ENCODE measurements at places on chromosomes 1 and 21. TPM values are rescaled to one million over a fixed set of nuclear protein-coding genes. Genes with fewer than 3 reads are reported as not detected.

GRCh38 chr1:64163970-64164369 is 39.5 kb upstream of the UBE2U start:
- DNase-seq, result no peak
- peaks cover 3% of the 10 kb centered on the region for H3K27me3 ChIP-seq
- no peak overlapping the region for H3K27ac ChIP-seq
- H3K36me3 ChIP-seq, result no peaks in the 10 kb centered on the region

- no peak overlapping the region for H3K4me3 ChIP-seq
- peaks cover 10% of the 10 kb centered on the region for H3K36me3 ChIP-seq
- peaks cover 19% of the 10 kb centered on the region for H3K4me1 ChIP-seq
- no peak overlapping the region for H3K27ac ChIP-seq
- no peaks in the 10 kb centered on the region for H3K27me3 ChIP-seq
Measured at GRCh38 chr1:35565742-35566133, 7.4 kb upstream of the TFAP2E start.

- no peak for DNase-seq
- H3K36me3 ChIP-seq, result no peaks in the 10 kb centered on the region
- peaks cover 4% of the 10 kb centered on the region for H3K4me1 ChIP-seq
- peaks cover 18% of the 10 kb centered on the region for H3K27me3 ChIP-seq
Measured at GRCh38 chr1:38571726-38572125, 287.8 kb downstream of the RRAGC start.

DNA sequence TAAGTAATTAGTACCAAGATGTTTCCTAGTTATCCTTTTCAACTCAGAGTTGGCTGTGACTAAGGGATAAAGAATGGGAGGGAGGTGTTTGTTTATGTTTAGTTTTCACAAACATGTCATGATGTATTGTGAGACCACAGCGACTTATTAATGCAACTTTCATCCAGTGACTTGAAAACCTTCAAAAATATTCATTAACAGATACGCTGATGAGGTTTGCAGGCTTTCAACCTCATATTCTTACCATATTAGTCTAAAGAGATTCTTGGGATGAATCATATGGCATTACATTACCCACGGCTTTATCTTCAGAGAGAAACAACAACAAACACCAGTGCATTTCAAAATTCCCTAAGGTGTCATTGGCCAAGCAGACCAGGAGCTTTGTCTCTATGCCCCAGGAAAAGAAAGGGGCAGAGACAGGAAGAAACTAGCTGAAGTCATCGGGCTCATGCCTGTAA is 36.4 kb downstream of the PALMD start:
- H3K36me3 ChIP-seq, result no peaks in the 10 kb centered on the region
- H3K4me3 ChIP-seq, result no peak overlapping the region
- H3K27ac ChIP-seq, result no peak overlapping the region
- no peaks in the 10 kb centered on the region for H3K27me3 ChIP-seq

DNA sequence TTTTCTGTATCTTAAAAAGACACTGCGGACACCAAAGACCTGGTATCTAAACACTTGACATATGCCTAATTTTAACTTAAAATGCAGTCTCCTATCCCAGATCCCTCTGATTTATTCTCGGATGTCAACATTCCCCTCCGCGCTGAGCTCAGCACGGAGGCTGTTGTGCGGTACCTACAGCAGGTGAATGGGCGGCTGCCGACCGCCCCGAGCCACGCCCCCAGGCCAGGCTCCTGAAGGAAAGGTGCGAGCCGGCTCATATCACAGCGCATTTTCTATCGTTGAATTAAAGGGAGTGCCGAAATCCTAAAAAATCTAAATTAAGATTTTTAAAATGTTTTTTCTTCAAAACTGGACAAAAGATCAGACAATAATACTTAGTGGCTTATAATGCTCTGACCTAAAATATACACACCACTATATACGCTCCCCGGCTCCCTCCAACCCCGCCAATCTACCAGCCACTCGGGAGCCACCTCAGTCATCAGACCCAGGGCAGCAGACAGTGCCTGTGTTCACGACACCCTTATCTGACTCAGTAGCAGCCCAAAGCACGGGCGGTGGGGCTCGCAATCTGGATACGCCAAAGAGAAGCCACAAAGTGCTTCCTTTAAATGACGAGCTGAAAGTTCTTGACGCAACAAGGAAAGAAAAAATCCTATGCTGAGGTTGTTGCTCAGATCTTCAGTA is 4.1 kb downstream of the WRAP73 start:
- no peak overlapping the region for H3K27ac ChIP-seq
- H3K4me1 ChIP-seq, result peaks cover 21% of the 10 kb centered on the region
- H3K4me3 ChIP-seq, result no peak overlapping the region
- no peak for DNase-seq
- H3K27me3 ChIP-seq, result peaks cover 2% of the 10 kb centered on the region
- H3K36me3 ChIP-seq, result peaks cover 11% of the 10 kb centered on the region

- H3K36me3 ChIP-seq, result no peaks in the 10 kb centered on the region
- H3K4me1 ChIP-seq, result no peaks in the 10 kb centered on the region
- no peak overlapping the region for H3K4me3 ChIP-seq
- no peak overlapping the region for H3K27ac ChIP-seq
- no peak for DNase-seq
Measured at GRCh38 chr21:26225046-26225445, 54.5 kb upstream of the APP start.

DNA sequence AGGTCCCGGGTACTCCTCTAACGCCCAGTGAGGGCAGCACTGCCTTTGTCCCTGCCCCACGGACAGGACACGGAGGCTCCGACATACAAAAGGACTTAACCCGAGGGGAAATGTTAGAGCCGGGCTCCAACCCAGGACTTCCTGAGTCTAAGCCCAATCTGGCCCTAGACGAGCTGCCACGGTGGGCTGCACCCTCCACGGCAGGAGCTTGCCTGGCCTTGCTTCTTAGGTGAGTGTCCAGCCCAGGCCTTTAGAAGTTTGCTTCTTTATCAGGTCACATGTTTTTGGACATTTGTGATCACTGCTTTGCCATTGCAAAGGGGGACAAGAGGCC is 11.0 kb upstream of the TMEM200B start:
- no peak for DNase-seq
- H3K36me3 ChIP-seq, result no peaks in the 10 kb centered on the region
- no peaks in the 10 kb centered on the region for H3K4me1 ChIP-seq
- no peak overlapping the region for H3K27ac ChIP-seq
- no peak overlapping the region for H3K4me3 ChIP-seq

The CIART gene
- total RNA-seq, result 5.1 TPM

- DNase-seq, result peak; percentile 80
- H3K4me1 ChIP-seq, result peaks cover 65% of the 10 kb centered on the region
- no peak overlapping the region for H3K4me3 ChIP-seq
- no peaks in the 10 kb centered on the region for H3K36me3 ChIP-seq
- no peaks in the 10 kb centered on the region for H3K27me3 ChIP-seq
- peak overlapping the region; percentile 86 for H3K27ac ChIP-seq
Measured at GRCh38 chr1:66271216-66271903, 262.6 kb upstream of the SGIP1 start.

The OXCT2 gene
- total RNA-seq, result 2.7 TPM

DNA sequence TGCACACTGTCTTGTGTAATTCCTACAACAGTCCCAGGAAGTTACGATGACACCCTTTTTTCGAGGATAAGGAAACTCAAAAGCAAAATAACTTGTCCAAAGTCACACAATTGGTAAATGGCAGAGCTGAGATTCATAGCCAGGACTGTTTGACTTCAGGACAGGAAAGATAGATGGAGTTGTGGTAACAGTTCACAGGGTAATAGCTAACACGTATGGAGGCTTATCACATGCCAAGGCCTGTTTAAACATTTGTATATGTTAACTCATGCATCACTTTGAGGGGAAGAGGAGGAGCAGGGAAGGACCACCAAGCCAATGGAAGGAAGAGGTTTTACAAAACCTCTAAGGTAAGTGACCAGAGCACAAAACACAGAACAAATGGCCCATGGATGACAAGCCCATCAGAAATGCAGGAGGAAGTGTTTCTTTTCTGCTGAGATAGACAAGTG is 2.8 kb downstream of the DHCR24 start:
- no peak for DNase-seq
- no peak overlapping the region for H3K4me3 ChIP-seq
- peaks cover 6% of the 10 kb centered on the region for H3K27me3 ChIP-seq
- peaks cover 43% of the 10 kb centered on the region for H3K4me1 ChIP-seq
- H3K27ac ChIP-seq, result no peak overlapping the region
- peaks cover 52% of the 10 kb centered on the region for H3K36me3 ChIP-seq

The MMEL1 gene
- 3.1 TPM for total RNA-seq

GRCh38 chr1:78142736-78143135 is 97.0 kb downstream of the GIPC2 start:
- peaks cover 2% of the 10 kb centered on the region for H3K27me3 ChIP-seq
- peak overlapping the region; percentile 71 for H3K27ac ChIP-seq
- no peaks in the 10 kb centered on the region for H3K36me3 ChIP-seq

The ZNF697 gene
- 0.20 TPM for total RNA-seq

The ERICH3 gene
- total RNA-seq, result not detected

- DNase-seq, result no peak
- peaks cover 7% of the 10 kb centered on the region for H3K27me3 ChIP-seq
Measured at GRCh38 chr1:8303141-8303540, 14.8 kb upstream of the SLC45A1 start.

- no peak for DNase-seq
- H3K36me3 ChIP-seq, result no peaks in the 10 kb centered on the region
- no peak overlapping the region for H3K4me3 ChIP-seq
- peaks cover 2% of the 10 kb centered on the region for H3K27me3 ChIP-seq
- no peak overlapping the region for H3K27ac ChIP-seq
Measured at GRCh38 chr1:227124473-227124872, 184.4 kb downstream of the COQ8A start.

The SPRR1B gene
- total RNA-seq, result not detected

- H3K27ac ChIP-seq, result no peak overlapping the region
- DNase-seq, result no peak
- H3K27me3 ChIP-seq, result no peaks in the 10 kb centered on the region
- H3K4me1 ChIP-seq, result no peaks in the 10 kb centered on the region
- H3K4me3 ChIP-seq, result no peak overlapping the region
Measured at GRCh38 chr1:197312163-197312562, 44.1 kb downstream of the CRB1 start.

The LENEP gene
- not detected for total RNA-seq

- H3K36me3 ChIP-seq, result peaks cover 4% of the 10 kb centered on the region
- H3K27me3 ChIP-seq, result no peaks in the 10 kb centered on the region
- no peak overlapping the region for H3K4me3 ChIP-seq
- no peak for DNase-seq
Measured at GRCh38 chr1:226979115-226979516, 39.0 kb downstream of the COQ8A start.
